ENCODE measurements at places on chromosomes 5 and 9.

DNA sequence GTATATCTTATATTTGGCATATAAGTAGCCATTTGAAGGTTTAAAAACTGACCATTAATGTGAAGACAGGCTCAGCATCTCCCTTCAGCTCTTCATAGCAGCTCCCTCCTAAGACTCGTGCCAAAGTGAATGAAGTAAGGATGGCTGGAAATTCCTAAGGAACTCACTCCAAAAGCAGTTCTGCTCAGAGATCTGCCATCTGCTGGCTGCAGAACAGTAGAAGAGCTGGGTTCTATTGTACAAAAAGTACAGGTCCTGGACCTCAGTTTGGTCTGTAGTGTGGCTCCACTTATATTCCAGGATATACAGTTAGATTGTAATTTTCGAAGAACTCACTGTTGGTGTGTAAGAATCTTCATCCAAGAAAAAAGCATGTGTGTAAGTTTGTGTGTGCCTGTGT, 104.9 kb upstream of the RUSC2 start:
- DNase-seq: no peak

DNA sequence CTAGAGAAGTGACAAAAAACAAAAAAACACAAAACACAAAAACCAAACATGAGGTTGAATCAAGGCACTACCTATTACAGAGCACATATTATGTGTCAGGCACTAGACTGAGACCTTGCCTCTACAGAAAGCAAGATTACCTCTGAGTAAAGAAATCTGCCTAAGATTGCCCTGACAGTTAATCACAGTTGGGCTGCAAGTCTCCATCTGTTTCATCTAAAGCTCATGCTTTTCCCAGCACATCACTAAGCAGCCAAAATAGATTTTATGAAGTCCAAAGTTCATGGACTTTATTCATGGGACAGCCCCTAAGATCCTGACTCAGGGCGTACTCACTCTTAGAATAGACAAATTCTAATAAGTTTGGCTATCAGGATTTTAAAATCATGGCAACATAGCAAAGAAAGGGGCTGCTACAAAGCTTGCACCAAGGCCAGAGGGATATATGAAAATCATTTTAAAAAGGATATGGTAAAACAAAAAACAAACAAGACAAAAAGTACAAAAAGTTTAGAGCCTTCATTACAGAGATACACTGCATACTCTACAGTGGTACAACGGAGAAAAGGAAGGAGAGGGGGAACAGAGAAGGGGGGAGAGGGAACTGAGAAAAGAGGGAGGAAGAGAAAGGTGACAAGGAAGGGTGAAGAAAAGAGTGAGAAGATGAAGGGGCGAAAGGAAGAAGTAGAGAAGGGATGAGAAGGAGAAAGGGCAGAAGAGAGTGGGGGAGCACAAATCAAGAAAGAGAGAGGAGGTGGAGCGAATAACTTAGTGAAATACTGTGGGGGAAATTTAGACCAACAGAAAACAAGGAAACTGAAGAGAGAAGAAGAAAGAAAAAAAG, 58.2 kb downstream of the RICTOR start:
- no peak for DNase-seq

DNA sequence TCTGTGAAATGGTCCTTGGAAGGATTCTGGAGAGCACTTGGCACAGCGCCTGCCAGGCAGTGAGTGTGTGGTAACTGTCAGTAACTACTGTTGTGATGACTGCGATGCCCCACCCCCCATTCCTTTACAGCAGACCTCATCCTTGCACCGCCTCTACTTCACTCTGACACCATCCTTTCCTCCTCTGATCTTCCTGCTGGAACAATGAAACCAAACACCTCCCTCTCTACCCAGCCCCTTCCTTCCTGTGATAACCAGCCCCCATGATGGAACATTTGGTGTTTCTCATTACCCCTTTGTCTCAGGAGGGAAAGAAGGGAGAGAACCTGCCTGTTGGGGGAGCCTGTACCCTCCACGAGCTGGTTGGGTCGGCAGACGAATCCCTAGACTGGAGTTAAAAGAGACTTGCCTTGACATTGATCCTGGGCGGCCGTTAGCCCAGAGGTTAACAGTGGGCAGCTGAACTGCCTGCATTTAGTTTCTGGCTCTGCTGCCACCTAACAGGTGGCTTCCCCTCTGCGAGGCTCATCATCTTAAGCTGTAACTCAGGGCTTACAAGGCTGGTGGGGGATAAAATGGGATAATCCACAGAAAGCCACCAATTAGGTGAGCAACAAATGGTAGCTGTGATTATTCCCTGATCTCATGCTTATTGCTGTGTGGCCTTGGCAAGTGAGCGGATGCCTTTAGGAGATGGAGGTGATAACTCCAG, 34.2 kb upstream of the GRPEL2 start:
- DNase-seq: no peak

- DNase-seq: no peak
These were observed 29.1 kb upstream of the MED27 start for GRCh38 chr9:132108728-132109127.

GRCh38 chr5:154228696-154229095, 38.2 kb downstream of the GALNT10 start:
- no peak for DNase-seq

GRCh38 chr5:81657386-81657785, 93.5 kb downstream of the SSBP2 start:
- DNase-seq: no peak

- DNase-seq: no peak
These were observed 73.7 kb downstream of the ARHGEF37 start for GRCh38 chr5:149654883-149655505.

- DNase-seq: no peak
These were observed 94.7 kb downstream of the DIRAS2 start for GRCh38 chr9:90547896-90548295.

DNA sequence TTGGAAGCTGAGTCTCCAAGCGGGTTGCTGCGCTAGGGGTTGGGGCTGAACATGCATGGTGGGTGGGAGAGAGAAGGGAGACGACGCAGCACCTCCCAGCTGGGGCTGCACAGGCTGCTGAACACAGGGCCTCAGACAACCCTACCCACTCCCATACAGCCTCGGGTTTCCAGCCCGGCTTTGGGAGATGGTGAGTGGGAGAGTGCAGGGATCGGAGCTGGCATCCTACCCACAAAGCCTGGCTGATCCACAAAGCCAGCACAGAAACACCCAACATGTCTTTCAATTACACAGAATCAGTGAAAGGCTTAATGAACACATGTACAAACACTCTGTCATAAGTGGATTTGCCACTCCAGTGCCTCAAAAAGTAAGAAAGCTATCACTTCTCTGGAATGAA, 64.8 kb downstream of the NSG2 start:
- no peak for DNase-seq

DNA sequence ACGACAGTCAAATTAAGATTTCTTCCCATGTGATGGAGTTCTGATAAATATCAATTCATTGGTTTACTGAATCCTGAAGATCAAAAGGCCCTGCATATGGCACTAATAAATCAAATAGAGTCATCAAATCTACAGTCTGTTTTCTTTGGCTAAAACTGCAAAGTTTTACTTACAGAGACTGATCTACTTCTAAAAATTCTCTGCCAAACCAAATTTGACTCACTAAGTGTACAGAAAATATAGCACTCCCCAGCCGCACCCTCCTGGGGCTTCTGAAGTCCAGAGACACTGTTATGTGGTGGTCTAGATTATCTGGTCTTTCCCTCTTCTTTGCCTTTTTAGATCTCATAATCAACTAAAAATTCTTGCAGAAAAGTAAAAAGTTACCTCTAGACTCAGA, 237.7 kb downstream of the MLLT3 start:
- no peak for DNase-seq

Measured in stimulated activated CD8-positive, alpha-beta memory T cell treated with anti-CD3 and anti-CD28 coated beads, Interleukin-4, amount 100 ng/mL, for 4 hours (primary cell).